ENCODE measurements at places on chromosomes 4 and X.

DNA sequence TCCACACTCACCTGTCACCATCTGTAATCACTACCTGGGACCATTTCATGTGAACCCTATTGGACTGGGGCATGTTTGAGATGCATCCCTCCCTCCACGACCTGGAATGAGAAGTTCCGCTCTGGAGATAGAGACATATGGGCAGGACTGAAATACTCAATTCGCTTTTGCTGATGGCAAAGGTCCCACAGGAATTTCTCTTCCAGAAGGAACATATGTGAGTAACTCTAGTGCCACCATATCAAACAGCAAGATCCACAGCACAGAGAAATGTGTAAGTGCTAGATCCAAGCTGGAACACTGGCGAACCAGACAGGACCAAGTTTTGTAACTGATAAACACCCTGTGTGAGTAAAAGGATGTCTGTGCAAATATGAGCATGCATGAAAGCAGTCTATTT lies 43.9 kb downstream of the SEL1L3 start:
- no peak for DNase-seq

DNA sequence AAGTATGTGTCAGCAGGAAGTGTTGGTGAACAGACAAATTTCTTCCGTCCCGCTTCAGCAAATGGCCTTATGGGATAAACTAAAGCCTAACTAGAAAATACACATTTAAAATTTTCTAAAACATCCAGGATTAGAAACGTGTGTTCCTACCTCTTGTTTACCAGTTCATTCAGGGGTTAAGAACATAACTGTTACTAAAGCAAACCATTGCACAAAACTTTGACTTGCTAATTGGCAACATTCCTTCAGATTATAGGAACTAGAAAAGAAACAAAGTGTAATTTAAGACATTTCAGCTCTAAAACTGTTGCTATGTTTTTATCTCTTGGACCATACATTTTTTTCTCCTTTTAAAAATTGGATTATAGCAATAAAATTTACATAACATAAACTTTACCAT lies 39.5 kb upstream of the CXCL13 start:
- no peak for DNase-seq

GRCh38 chr4:106454581-106454980 lies 86.0 kb upstream of the GIMD1 start:
- no peak for DNase-seq

- no peak for DNase-seq
These were observed 235.6 kb upstream of the JADE1 start for GRCh38 chr4:128573781-128574508.

DNA sequence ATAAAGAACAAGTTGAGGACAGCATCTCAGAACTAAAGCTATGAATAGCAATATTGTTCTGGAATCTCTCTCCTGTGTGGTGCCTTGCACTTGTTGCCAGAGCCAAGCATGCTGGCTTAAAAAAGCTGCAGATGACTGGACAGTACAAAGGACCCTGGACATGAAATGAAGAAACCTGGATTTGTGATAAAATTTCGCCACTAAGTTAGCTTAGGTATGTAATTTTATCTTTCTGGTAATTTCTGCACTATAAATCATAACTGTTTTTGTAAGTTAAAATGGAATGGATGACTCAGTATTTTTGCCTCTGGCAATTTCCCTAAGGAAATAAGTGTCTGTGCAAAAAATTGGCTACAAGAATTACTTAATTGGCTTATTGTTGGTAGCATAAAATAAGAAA lies 317.2 kb downstream of the CAMK2D start:
- no peak for DNase-seq

GRCh38 chr4:38842994-38843393 lies 13.6 kb downstream of the TLR6 start:
- no peak for DNase-seq

- DNase-seq: no peak
These were observed 216.6 kb downstream of the PDGFC start for GRCh38 chr4:156754832-156755570.

DNA sequence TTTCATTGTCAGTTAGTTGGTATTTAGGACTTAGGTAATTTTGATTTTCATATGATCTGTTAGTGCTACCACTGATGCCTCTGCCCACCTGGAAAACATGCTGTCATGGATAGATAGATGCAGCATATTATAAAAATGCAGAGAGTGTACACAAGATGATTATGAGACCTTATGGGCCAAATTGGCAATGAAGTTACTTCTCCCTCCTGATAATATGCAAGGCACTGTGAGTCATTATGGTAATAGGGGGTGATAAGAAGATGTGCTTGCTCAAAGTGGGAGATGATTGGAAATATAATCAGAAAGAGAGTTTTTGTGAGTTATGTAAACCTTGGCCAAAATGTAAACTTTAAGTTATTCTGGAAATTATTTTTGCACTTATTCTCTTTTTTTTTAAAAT lies 56.6 kb upstream of the RHOH start:
- no peak for DNase-seq

DNA sequence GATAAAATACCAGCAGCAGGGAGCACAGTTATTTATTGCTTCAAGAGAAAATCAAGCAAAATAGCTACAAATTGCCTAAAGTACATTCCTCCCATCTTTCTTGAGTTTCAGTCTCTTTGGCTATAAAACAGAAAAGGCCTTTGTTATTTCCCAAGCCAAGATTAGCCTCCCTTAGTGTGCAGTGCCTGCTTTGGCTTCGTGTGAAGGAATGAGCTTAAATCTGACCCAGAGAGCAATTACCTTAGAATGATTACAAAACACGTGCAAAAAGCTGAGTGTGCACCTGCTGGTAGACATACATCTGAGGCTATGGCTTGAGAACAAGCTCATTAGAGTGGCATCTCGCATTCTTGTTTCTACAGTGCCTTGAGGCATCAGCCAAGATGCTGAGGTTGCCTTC lies 250.8 kb downstream of the C4orf33 start:
- DNase-seq: no peak

GRCh38 chrX:115388879-115389278 lies 99.4 kb downstream of the LUZP4 start:
- no peak for DNase-seq

DNA sequence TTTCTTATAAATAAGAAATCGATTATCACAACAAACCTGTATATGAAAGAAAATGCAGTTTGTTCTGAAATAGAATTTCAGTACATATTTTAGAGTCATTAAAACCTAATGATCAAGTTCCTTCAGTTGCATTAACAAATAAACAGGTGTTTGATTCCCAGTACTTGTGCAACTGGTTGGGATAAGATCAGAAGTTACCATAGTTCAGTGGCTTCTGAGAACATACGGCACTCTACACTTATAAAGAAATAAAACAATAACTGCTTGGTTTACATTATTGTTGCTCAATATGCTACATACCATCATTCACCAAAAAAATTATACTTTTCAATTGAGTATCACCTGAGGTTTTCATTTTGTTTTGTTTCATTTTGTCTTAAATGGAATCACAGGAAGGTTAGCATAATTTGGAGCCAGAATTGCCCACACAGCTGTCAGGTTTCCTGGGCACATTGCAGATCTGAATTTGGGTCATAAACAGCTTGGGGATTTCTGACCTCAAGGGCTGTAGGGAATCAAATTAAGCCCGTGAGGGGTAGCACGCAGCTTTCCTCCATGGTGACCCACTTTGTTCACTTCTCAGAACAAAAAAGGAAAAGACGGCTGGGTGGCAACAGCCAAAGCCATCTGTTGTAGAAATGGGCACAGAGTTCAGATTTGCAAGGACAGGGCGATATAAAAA lies 14.9 kb upstream of the CCNG2 start:
- DNase-seq: no peak

GRCh38 chr4:68257719-68258118 lies 12.2 kb upstream of the TMPRSS11B start:
- no peak for DNase-seq

GRCh38 chrX:153642655-153643430 lies 4.2 kb upstream of the DUSP9 start:
- no peak for DNase-seq

GRCh38 chrX:110987292-110987691 lies 108.7 kb upstream of the PAK3 start:
- DNase-seq: no peak

- no peak for DNase-seq
These were observed 230.3 kb upstream of the ARHGAP24 start for GRCh38 chr4:85244638-85245037.
